ENCODE measurements at places on chromosomes 11 and 22. TPM values are rescaled to one million over a fixed set of nuclear protein-coding genes. Genes with fewer than 3 reads are reported as not detected.

GUCY1A2 gene
- 3.2 TPM for polyA plus RNA-seq

IRAG1 gene
- 12.1 TPM for polyA plus RNA-seq

DLG2 gene
- 10.8 TPM for polyA plus RNA-seq

PHOX2A gene
- polyA plus RNA-seq = not detected

C22orf31 gene
- 1.3 TPM for polyA plus RNA-seq

P2RX6 gene
- polyA plus RNA-seq = 1.4 TPM

OR51B5 gene
- 0.81 TPM for polyA plus RNA-seq

UBQLN3 gene
- not detected for polyA plus RNA-seq

KRTAP5-11 gene
- polyA plus RNA-seq = not detected

RAB36 gene
- polyA plus RNA-seq = 15.2 TPM

IGF2 gene
- polyA plus RNA-seq = 1,117 TPM

ANO5 gene
- 3.7 TPM for polyA plus RNA-seq

PRODH gene
- 10.4 TPM for polyA plus RNA-seq

OR52H1 gene
- polyA plus RNA-seq = not detected

SCN4B gene
- 1.8 TPM for polyA plus RNA-seq

CTSD gene
- polyA plus RNA-seq = 295 TPM

HBE1 gene
- 6.6 TPM for polyA plus RNA-seq

TH gene
- 2.4 TPM for polyA plus RNA-seq

INPP5J gene
- 4.2 TPM for polyA plus RNA-seq

C11orf91 gene
- not detected for polyA plus RNA-seq

MCM5 gene
- polyA plus RNA-seq = 60.6 TPM

TREH gene
- polyA plus RNA-seq = 2.3 TPM

SHANK2 gene
- 29.1 TPM for polyA plus RNA-seq

ASCL2 gene
- polyA plus RNA-seq = 2.9 TPM

MMP10 gene
- polyA plus RNA-seq = not detected

C11orf86 gene
- polyA plus RNA-seq = 0.13 TPM

OR8D4 gene
- not detected for polyA plus RNA-seq

APOA4 gene
- polyA plus RNA-seq = not detected

DCUN1D5 gene
- polyA plus RNA-seq = 38.3 TPM

ADAMTS15 gene
- polyA plus RNA-seq = 54.9 TPM
